Glomerular endothelial cell (primary cell): ENCODE measurements at places on chromosomes 13 and 19. TPM values are rescaled to one million over a fixed set of nuclear protein-coding genes. Genes with fewer than 3 reads are reported as not detected.

Gene SUCLA2
- total RNA-seq: 25.3 and 27.9 TPM in 2 replicates

Gene KIR3DL1
- not detected in 2 replicates for total RNA-seq

Gene IFNL1
- total RNA-seq: not detected in 2 replicates

Gene CEACAM8
- not detected in 2 replicates for total RNA-seq

Gene ZNF486
- total RNA-seq: 4.7 and 5.8 TPM in 2 replicates

Gene FGF14
- total RNA-seq: 0.06 TPM in 1 of 2 replicates, not detected in the other

Gene SLC8A2
- total RNA-seq: not detected in 2 replicates

Gene MEIOSIN
- total RNA-seq: not detected in 2 replicates

Gene IGFL3
- total RNA-seq: not detected in 2 replicates

Gene BEST2
- not detected in 2 replicates for total RNA-seq

Gene EFNB2
- total RNA-seq: 62.0 and 164 TPM in 2 replicates

Gene CAPS
- 3.7 and 8.4 TPM in 2 replicates for total RNA-seq

Gene NLRP11
- total RNA-seq: not detected in 2 replicates

Gene SPTBN4
- total RNA-seq: 1.4 TPM in 1 of 2 replicates, not detected in the other
